Hindlimb muscle (tissue), 1 donor: ENCODE measurements at places on chromosomes 13 and 19. TPM values are rescaled to one million over a fixed set of nuclear protein-coding genes. Genes with fewer than 3 reads are reported as not detected.

ZIK1 gene
- 4.6 TPM for polyA plus RNA-seq

DNA sequence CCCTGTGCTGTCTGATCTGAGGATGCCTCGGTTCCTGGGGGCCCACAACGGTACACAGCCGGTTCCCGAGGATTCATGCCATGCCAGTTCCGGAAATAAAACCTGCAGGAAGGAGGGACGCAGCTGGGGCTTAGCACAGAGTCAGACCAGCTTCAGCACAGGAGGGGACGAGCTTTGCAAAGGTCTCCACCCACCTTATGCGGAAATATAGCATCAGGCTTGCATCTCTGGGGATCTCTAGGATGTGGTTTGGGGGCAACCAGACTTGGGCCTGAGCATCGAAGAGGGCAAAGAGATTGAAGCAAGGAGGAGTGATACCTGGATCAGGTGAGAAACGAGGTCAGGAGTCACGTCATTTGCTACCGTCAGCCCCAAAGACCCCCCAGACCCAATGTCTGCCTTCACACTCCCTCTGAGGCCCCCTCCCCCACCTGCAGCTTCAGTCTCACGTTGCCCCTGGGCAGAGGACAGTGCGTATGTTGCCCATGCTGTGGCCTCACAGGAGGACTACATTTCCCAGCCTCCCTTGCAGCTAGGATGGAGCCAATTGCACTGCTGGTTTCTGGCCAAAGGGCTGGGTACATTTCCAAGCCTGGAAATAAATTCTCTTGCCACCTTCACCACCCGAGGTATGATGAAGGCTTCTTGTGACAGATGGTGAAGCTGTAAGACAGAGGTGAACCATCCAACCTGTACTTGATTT is 12.1 kb downstream of the TYK2 start:
- no peak for DNase-seq

DNA sequence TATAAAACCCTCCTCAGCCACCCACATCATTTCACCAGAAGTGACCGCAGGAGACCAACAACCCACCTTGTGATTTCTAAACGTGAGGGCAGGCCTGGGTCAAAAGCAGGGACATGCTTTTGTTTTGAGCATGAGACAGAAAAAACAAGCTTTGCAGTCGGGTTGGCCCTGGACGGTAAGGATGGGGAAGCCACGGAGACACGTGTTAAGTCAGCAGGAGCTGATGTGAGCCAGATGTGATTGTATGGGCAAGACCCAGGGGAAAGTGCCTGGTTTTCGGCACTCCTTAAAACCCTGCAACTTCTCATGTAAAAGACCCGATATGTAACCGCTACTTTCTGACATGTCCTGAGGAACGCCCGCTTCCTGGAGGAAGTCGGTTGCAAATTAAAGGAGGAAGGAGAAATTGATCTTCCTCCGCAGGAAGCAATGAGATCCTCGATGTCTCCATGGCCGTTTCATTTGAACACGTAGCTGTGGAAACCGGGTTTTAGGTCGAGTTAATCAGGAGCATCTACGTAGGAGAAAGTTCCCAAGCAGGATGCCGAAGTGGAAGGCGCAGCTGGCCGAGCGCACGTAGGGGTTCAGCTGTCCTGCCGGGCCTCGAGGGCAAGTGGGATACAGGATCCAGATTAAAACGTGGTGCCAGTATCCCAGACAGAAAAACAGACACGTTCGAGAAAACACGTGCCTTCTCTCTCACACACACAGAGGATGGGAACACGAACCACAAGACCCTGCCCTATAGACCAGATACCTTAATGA is 40.5 kb upstream of the POMP start:
- no peak for DNase-seq

DNA sequence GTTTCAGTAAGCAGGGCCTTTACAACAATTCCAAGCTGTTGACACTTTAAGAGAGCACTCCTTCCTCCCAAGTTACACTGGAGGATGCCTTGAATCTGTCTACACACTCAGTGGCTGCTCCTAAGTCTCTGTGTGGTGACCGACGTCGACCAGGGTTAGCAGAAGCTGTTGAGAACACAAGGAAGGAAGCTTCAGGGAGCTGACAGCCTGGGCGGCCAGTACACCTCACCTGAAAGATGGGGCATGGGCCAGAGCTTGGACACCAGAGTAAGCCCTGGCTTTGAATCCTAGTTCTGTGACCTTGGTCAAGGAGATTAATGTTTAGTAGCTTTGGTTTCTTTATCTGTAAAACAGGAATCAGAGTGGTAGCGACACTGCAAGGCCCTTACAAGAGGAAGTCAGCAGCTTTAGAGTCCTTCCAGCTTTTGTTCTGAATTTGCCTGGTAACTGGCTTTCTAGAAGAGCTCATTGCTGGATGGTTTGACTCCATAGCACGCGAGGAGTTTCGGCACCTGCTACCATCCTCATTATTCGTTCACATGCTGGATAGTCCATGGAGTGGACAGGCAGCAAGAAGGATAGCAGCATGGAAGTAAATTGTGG is 214.2 kb downstream of the FGF9 start:
- DNase-seq, result no peak

DNA sequence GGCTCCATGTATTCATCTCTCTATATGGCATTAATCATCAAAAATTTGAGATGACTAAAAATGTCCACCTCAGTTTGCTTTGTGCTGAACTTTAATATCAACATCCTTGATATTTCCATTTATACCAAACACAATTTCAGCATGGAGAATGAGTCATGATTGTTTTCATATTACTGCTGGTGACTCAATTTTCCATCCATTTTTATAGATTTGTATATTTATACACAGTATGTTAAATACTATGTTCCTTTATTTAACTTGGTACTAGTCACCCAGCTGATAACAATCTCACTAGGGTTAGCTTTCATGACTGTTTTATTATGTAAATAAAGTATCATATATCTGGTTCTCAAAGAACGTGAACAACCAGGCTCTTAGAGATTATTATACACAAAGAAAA is 1255.1 kb downstream of the SLITRK1 start:
- no peak for DNase-seq

DNA sequence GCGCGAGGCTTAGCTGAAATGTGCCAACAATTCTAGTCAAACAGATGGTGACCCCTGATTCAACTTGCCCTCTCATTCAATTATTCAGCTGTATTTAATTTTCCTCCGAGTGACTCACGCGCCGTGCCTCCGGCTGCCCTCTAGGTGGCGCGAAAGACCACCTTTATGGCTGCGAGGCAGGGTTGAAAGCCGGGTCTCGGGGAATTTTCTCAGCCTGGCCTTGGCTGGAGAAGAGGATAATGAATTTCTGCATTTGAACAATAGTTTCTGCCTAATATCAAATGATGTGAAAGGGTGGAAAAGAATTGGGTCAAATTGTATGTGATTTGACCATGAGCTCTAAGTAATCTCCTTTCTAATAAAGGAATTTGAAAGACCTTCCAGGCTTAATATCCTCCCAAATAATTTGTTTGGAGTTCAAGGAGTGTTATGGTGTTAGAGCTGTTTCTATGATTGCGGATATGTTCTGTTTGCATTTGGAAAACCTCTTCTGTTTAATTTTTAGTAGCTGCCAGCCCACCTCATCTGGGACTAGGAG is 310.9 kb downstream of the ZNF536 start:
- DNase-seq, result peak; percentile 90

DNA sequence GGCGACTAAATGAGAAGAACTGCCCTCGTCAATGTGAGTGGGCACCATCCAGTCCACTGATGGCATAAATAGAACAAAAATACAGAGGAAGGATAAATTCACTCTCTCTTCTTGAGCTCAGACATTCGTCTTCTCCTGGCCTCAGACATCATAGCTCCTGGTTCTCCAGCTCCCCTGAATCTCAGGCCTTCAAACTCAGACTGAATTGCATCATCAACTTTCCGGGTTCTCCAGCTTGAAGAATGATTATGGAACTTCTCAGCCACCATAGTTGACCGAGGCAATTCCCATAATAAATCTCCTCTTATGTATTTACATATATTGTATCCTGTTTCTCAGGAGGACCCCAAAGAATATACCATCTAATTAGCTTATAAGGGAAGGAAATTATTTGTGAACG is 55.0 kb upstream of the FNDC3A start:
- no peak for DNase-seq
